COR-L47 (cell line): ENCODE measurements at places on chromosomes 7 and 10.

GRCh38 chr10:69635428-69636272 is 5.6 kb downstream of the FAM241B start:
- no peak for DNase-seq

DNA sequence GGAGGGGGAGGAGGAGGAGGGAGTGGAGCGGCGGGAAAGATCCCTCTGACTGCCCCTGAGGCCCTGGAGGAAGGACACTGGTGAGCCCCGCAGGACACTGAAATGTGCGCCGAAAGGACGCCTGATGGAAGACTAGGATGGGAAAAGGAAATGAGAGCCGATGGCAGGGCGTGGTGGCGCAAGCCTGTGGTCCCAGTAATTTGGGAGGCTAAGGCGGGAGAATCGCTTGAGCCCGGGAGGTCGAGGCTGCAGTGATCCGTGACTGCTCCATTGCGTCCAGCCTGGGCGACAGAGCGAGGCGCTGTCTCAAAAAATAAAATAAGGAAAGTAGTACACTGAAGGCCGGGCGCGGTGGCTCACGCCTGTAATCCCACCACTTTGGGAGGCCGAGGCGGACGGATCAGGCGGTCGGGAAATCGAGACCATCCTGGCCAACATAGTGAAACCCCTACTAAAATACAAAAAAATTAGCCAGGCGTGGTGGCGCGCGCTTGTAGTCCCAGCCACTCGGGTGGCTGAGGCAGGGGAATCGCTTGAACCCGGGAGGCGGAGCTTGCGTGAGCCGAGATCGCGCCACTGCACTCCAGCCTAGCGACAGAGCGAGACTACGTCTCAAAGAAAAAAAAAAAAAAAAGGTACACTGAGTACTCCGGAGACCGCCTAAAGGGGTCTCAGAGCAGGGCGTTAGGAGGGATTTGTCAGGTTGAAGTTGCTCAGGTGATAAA is 561 bp upstream of the HNRNPF start:
- DNase-seq, result peak; percentile 33

- no peak for DNase-seq
Measured at GRCh38 chr7:93757426-93757825, 133.1 kb downstream of the TFPI2 start.

- DNase-seq, result no peak
Measured at GRCh38 chr7:40873248-40873647, 738.4 kb downstream of the SUGCT start.

- no peak for DNase-seq
Measured at GRCh38 chr7:22223807-22224206, 133.1 kb downstream of the RAPGEF5 start.

- DNase-seq, result no peak
Measured at GRCh38 chr7:126656165-126656564, 596.6 kb downstream of the GRM8 start.

DNA sequence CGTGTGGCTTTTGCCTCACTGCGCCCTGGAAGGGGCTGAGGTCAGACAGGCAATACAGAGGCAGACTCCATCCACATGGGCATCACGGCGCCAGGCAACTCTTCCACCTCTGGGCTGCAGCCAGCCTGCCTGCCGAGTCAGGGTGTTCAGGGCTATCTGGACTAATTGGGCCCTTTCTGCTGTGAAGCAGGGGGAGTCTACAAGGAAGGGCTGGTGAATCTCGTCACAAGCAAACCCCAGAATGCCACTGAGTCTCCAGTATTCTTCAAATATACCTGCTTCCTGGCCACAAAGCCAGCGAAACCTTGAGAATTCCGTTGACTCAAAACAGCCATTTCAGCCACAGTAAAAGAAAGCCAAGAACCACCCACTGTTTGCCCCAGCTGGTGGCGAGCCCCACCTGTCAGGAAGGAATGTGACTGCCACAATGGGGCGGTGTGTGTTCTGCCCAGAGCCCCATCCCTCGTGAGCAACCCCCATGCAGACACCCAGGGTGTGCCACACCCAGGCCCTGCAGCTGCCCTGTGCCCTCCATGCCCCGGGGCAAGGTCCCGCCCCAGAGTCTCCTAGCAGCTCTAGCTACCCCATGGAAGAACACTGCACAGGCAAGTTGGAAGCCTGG is 117.3 kb downstream of the FAM53B start:
- peak; percentile 43 for DNase-seq

- DNase-seq, result no peak
Measured at GRCh38 chr7:129315960-129316359, 91.1 kb downstream of the AHCYL2 start.

DNA sequence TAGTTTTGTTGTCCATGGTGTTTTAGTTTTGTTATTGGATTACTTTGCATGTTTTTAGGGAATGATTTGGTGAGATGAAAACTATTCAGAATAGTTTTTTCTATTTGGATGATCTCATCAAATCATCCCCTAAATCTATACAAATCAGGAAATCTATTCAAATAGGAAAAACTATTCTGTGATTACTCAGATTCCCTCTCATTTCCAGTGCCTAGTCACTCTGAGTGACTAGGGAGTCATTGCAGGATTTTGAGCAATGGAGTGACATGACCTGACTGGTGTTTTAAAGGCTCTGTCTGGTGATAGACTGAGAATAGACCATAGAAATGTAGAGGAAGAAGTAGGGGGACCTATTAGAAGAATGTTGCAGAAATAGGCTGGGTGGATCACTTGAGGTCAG is 72.4 kb downstream of the TPST1 start:
- DNase-seq, result no peak

DNA sequence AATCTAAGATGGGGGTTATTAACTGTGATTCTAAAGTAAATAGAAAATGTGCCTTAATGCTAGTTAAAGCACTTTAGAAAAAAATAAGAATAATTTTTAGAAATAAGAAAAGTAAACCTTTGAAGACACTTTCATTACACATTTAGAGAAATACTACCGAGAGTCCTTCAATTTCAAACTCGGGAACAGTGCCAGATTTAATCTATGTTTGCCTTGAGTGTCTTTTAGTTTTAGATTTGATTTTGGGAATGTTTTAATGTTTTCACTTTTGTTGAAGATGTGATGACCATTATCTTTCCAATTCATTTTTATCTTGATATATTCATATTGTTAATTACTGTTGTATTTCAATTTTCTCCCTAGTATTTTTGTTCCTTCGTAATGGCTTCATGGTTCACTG is 592.7 kb upstream of the MGMT start:
- DNase-seq, result no peak

DNA sequence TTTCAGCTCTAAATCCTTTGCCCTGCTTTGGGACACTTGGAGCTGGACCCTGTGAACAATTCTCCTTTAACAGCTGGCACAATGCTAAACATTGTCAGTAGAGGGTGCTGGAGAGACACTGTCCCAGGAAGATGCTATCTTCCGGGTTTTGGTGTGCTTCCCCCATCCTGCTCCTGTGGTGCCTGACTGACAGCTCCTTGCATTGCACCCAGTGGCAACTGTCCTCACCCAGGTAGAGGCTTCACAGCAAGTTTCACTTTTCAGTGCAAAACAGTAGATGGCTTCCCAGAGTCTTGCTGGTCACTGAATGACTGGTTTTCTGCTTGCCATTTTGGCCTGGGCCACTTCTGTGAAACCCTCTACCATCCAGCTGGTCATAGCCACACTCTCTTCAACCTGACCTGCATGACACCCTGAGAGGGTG is 77.3 kb downstream of the CDC14C start:
- peak; percentile 5 for DNase-seq

GRCh38 chr7:26989897-26990670 is 105.7 kb downstream of the HOXA1 start:
- DNase-seq, result no peak

- DNase-seq, result no peak
Measured at GRCh38 chr10:85761906-85762445, 604.6 kb downstream of the GRID1 start.

DNA sequence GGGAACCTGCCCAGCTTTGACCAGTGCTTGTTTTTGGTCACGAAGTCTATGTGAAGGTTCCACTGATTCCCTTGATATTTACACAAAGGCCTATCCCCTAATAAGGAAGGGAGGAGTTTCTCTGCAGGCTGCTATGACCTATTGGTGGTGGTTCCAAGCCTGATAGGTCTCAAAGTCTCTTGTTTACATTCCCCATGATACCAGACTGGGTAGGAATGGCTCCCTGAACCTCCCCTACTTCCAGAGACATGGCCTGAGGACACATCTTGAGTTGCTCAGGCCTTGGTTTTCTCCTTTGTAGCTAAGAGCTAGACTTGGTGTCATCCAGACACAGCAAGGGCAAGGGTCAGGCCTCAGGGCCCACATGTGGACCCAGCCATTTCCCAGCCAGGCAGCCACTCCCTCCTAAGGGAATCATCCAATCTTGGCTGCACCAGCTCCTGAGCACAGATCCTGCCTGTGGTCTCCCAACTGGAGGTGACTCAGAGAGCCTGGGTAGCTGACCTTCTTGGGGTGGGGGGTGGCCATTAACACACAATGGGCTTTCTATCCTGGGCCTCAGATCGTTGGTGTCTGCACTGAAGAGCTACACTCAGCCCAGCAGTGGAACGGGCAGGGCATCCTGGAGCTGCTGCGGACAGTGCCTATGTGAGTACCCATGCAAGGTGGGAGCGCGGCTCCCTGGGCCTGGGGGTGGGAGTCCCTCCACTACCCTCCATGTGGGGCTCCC is 51.0 kb upstream of the TRIM8 start:
- DNase-seq, result no peak

GRCh38 chr10:7649673-7650300 is 17.0 kb downstream of the ITIH5 start:
- DNase-seq, result no peak

- no peak for DNase-seq
Measured at GRCh38 chr7:69757981-69758430, 159.7 kb downstream of the AUTS2 start.

DNA sequence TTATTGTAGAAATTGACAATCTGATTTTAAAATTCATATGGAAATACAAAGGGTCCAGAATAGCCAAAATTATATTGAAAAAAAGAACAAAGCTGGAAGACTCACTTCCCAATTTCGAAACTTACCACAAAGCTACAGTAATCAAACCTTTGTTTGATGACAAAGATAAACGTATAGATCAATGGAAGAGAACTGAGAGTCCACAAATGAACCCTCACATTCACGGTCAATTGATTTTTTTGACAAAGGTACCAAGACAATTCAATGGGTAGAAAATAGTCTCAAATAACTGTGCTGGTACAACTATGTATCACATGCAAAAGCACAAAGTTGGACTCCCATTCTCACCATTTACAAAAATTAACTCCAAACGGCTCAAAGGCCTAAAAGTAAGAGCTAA is 8.7 kb downstream of the KPNA7 start:
- DNase-seq, result no peak

- DNase-seq, result no peak
Measured at GRCh38 chr10:74320026-74320425, 169.0 kb downstream of the ADK start.

DNA sequence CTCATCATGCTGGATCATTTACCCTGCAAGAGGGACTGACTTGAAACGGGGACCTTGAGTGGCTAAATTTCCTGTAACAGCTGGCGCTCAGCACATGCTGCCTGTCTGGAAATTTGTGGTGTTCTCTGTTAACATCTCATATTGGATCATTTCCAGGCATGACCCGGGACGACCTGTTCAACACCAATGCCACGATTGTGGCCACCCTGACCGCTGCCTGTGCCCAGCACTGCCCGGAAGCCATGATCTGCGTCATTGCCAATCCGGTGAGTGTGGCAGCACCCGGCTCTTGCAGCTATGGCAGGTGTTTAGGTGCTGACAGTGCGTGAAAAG is 9.9 kb downstream of the MDH2 start:
- no peak for DNase-seq

GRCh38 chr7:129163875-129164544 is 19.5 kb downstream of the TSPAN33 start:
- DNase-seq, result peak; percentile 41

DNA sequence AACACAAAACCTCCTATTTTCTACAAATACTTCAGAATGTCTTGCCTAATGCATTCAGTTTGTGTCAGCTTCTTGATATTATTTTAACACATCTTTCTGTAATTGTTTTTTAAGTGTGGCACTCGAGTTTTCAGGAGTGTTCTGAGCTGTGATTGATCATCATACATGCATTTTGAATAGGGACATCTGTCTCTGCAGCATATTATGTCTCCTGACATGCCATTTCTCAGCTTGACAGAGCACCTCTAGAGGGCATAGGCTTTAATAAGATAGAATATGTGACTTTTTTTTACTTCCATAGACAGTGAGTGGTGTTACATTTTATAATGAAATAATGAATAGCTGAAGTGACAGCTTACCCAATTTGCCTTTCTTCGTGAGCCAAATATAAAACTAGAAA is 219.2 kb upstream of the HDAC9 start:
- no peak for DNase-seq

DNA sequence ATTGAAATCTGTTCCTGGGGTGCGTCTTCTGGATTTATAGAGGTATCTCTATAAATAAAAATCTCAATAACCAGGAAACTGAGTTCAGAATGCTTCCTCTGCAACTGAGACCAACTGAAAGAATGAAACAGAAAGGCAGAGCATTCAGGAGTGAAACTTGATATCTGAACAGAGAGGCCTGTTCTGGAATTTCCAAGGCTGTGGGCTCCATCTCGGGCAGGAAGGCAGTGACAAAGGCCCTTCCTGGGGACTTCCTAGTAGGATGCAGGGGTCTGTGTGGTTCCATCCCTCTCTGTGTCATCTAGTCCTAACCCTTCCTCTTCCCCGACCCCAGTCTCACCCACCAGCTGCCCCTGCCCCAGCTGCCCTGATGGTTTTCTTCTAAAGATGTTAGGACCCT is 52.0 kb downstream of the JCAD start:
- DNase-seq, result no peak

GRCh38 chr10:48632166-48632565 is 27.3 kb upstream of the ARHGAP22 start:
- no peak for DNase-seq

- DNase-seq, result no peak
Measured at GRCh38 chr10:103054621-103055020, 136.5 kb downstream of the CNNM2 start.

DNA sequence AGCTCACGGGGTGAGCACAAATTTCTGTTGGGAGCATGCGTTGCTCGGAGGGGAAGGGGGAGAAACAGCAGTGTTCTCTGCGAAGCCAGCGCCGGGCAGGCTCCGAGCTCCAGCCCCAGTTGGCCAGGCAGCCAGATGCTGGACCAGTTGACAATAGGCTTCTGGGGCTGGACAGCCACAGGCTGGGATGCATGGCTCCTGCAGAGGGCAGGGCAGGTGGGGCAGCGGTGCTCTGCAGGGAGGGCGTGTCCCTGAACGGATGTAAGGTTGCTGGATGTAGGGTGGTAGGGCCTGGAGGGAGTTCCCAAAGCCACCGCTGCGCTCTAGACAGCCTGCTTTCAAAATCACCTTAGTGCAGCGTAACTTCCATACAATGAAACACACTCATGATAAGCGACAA is 574.9 kb downstream of the GLRX3 start:
- DNase-seq, result no peak

DNA sequence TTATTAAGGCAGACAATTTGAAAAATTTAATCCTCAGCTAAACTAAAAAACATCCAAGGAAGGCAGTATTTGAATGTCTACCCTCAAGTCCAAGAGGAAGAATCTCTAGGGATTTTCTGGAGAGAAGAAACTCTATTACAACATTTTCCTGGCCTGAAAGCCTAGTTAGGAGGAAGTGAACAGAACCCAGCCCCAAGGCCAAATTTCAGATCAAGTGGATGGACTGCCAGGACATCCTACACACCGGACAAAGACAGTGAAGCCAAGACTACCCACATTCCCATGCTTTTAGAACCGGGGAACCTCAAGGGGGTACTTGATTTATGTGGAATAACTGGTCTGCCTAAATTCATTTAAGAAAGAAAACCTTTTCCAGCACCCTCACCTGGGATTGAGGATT is 108.9 kb upstream of the MEOX2 start:
- DNase-seq, result no peak

GRCh38 chr10:8182806-8183205 is 128.3 kb downstream of the GATA3 start:
- no peak for DNase-seq

- DNase-seq, result peak; percentile 93
Measured at GRCh38 chr7:123433665-123434064, 100.7 kb downstream of the IQUB start.
